ENCODE measurements at places on chromosomes 6 and 20.

DNA sequence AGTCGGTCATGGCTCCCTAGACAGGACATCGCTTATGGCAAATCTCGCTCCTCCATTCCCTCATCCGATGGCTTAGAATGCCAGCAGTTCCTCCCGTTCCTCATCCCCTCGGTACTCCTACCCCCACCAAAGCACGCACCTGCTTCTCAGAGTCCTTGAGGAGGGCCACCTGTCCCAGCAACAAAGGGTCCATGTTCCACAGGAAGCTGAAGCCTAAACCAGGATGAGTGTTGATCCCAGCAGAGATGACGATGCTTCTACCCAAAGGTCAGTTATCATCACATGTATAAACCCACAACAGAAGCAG, 111.2 kb downstream of the THBS2 start:
- DNase-seq = no peak

GRCh38 chr6:1285956-1286355, 25.9 kb upstream of the FOXQ1 start:
- no peak for DNase-seq

GRCh38 chr6:152595499-152595898, 41.7 kb downstream of the SYNE1 start:
- DNase-seq = no peak

DNA sequence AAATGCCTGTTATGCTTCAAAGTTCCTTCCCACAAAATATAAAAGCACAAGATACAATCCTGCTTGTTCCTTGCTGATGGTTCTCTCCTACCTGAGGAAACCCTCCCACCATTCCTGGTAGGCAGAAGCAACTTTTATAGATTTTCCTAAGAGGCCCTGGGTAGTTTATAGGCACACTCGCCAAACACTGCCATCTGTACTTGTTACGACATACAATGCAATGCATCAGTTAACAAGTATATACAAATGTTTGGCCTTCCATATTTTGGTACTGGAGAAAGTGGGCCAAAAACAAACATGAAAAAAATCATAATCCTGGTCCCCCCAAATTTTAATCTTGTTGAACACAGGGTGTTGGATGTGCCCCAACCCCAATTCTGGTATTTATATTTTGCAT, 16.6 kb downstream of the MCM9 start:
- no peak for DNase-seq

GRCh38 chr6:39330476-39330875, 8.0 kb upstream of the KCNK16 start:
- DNase-seq = no peak

All from stimulated activated CD4-positive, alpha-beta T cell treated with anti-CD3 and anti-CD28 coated beads, Interleukin-1b, Interleukin-23, amount 100 ng/mL, for 1 hour (primary cell).